Smooth muscle cell of the umbilical artery (primary cell): ENCODE measurements at places on chromosomes 4 and X. TPM values are rescaled to one million over a fixed set of nuclear protein-coding genes. Genes with fewer than 3 reads are reported as not detected.

The PABPC4L gene
- 8.6 and 25.2 TPM in 2 replicates for total RNA-seq

The WNK3 gene
- 2.4 and 3.2 TPM in 2 replicates for total RNA-seq

The TMPRSS11D gene
- not detected in 2 replicates for total RNA-seq

The PNCK gene
- 0.59 and 0.92 TPM in 2 replicates for total RNA-seq

The ARSD gene
- total RNA-seq = 19.0 and 19.4 TPM in 2 replicates

The GK gene
- 5.2 and 14.8 TPM in 2 replicates for total RNA-seq

The SOWAHD gene
- 0.09 and 0.89 TPM in 2 replicates for total RNA-seq

The DRP2 gene
- 2.4 and 2.6 TPM in 2 replicates for total RNA-seq

The ZNF141 gene
- total RNA-seq = 9.5 and 11.9 TPM in 2 replicates

The COL4A6 gene
- 9.8 and 17.7 TPM in 2 replicates for total RNA-seq

The HAUS7 gene
- total RNA-seq = 14.3 and 18.2 TPM in 2 replicates

The RGN gene
- 0.65 and 1.5 TPM in 2 replicates for total RNA-seq

The MAGEA2B gene
- total RNA-seq = not detected in 2 replicates

The DUX4 gene
- total RNA-seq = not detected in 2 replicates

The PLAC1 gene
- 1.2 and 2.1 TPM in 2 replicates for total RNA-seq

The EFNB1 gene
- total RNA-seq = 16.6 and 26.9 TPM in 2 replicates

The ETDB gene
- not detected in 2 replicates for total RNA-seq

The MTMR1 gene
- total RNA-seq = 19.9 and 39.7 TPM in 2 replicates

The TCEAL3 gene
- 15.8 and 16.3 TPM in 2 replicates for total RNA-seq

The CXCL3 gene
- 6.5 and 11.9 TPM in 2 replicates for total RNA-seq

The PABPC1L2B gene
- not detected in 2 replicates for total RNA-seq

The BMPR1B gene
- 0.30 and 0.74 TPM in 2 replicates for total RNA-seq

The SMR3B gene
- not detected in 2 replicates for total RNA-seq

The XAGE2 gene
- not detected in 2 replicates for total RNA-seq

The HSFX1 gene
- total RNA-seq = 0.89 and 1.6 TPM in 2 replicates

The SCLT1 gene
- total RNA-seq = 8.9 and 11.9 TPM in 2 replicates

The BCORL1 gene
- total RNA-seq = 1.5 and 3.3 TPM in 2 replicates

The ARHGAP6 gene
- total RNA-seq = 0.09 and 0.30 TPM in 2 replicates

The YIPF7 gene
- total RNA-seq = not detected in 2 replicates

The NPY2R gene
- total RNA-seq = not detected in 2 replicates

The SPINK2 gene
- not detected in 2 replicates for total RNA-seq

The PGAM4 gene
- total RNA-seq = 0.30 TPM in 1 of 2 replicates, not detected in the other

The CYP4V2 gene
- 14.9 and 16.3 TPM in 2 replicates for total RNA-seq

The NHS gene
- total RNA-seq = 0.30 and 1.4 TPM in 2 replicates

The HOPX gene
- 0.14 TPM in 1 of 2 replicates, not detected in the other for total RNA-seq

The CXCL11 gene
- total RNA-seq = not detected in 2 replicates

The MAGEB1 gene
- total RNA-seq = not detected in 2 replicates

The ITGB1BP2 gene
- total RNA-seq = 4.2 and 6.0 TPM in 2 replicates

The NUP62CL gene
- not detected in 2 replicates for total RNA-seq

The MAP9 gene
- 16.3 and 20.0 TPM in 2 replicates for total RNA-seq

The NMU gene
- not detected in 2 replicates for total RNA-seq

The SSX2B gene
- total RNA-seq = not detected in 2 replicates

The ATP2B3 gene
- total RNA-seq = under 0.01 and 0.09 TPM in 2 replicates

The SERPINA7 gene
- total RNA-seq = not detected in 2 replicates

The STARD8 gene
- 0.59 and 4.0 TPM in 2 replicates for total RNA-seq

The SOWAHB gene
- under 0.01 and 0.05 TPM in 2 replicates for total RNA-seq

The ZNF732 gene
- total RNA-seq = 0.30 and 0.32 TPM in 2 replicates

The CCDC120 gene
- 0.30 and 0.65 TPM in 2 replicates for total RNA-seq

The TRIM60 gene
- total RNA-seq = not detected in 2 replicates
